ENCODE measurements at places on chromosomes 1 and 21.

- DNase-seq, result no peak
These were observed 11.0 kb upstream of the ZFP69B start for GRCh38 chr1:40439247-40439646.

GRCh38 chr21:36491209-36491910 is 11.4 kb upstream of the CLDN14 start:
- DNase-seq, result peak; percentile 78

- DNase-seq, result no peak
These were observed 3.3 kb downstream of the CD46 start for GRCh38 chr1:207754974-207755700.

DNA sequence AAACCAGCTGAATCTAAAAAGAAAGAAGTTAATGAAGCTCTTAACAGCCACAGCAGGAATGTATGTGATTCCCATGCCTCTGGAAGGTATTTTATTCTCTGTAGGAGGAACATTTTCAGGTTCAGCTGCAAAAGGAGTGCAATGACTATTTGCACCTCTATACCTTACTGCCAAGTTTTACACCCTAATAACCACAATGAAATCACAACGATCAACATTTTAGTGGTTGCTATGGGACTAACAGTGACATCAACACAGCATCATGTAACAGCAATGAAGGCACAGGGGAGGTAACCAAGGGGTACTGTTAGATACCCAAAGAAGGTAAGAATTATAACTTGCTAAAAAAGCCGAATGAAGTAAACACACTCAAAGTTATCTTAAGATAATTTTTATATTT is 116.3 kb upstream of the HP1BP3 start:
- no peak for DNase-seq

DNA sequence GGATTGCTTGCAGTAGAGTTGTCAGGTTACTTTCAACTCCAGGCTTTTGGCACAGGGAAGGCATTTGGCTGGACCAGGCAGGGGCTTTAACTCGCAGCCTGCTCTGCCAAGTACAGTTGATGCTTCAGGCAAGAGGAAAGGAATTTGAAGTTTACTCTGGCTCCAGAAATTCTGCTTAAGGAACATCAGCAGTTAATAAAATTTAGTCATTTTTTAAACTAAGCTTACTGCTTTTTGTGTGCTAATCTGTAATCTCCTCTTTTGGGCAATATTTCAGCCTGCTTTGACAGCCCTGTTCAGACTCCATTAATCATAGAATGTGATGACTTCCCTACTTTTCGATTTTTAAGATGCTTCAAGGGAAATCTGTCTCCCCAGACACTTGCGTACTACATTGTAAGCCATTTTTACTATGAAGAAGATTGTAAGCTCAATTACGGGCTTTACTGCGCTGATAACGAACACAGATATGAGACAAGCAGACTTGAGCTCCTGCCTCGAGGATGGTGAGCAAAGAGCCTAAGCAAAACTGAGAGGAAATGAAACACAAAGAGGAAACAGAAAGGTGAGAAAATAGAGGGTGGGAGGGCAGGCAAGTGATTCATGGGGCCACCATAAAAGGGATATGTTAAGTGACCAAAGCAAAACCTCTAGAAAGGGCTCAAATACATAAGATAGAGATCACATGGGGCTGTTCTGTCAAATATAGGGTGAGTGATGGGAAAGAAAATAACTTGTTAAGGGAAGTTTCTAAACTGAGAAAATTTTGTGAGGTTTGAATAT is 76.6 kb upstream of the VAV3 start:
- DNase-seq, result no peak

DNA sequence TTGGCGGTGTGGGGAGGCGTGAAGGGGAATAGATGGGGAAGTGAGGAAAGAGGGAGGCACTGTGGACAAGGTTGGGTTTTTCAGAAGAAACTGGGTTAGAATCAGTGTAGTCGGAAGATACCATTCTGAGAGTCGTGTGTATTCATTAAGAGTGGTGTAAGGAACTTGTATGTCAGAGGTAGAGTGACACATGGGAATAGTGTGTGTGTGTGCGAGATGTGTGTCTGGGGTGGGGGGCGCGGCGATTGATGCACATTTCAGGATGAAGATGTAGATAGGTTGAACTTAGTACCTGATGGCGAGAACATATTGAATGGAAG is 878 bp downstream of the SMG7 start:
- no peak for DNase-seq

DNA sequence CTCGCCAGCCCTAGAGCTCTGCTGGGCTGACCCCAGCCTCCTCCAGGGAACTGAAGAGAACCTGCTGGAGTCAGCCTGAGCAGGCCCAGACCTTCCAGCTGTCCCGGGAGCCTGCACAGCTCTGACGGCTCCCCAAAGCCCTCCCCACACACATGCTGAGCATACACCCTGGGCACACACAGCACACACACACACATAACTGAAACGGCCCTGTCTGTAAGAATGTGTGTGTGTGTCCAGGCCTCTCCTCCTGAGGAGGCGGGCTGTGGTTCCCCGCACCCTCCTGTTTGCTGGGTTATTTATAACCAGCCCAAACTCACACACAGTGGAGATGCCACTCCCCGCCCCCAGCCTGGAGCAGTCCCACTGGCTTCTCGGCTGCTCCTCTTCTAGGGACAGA is 20.2 kb downstream of the SDC3 start:
- DNase-seq, result no peak

GRCh38 chr1:228148935-228149405 is 760 bp upstream of the GJC2 start:
- no peak for DNase-seq

DNA sequence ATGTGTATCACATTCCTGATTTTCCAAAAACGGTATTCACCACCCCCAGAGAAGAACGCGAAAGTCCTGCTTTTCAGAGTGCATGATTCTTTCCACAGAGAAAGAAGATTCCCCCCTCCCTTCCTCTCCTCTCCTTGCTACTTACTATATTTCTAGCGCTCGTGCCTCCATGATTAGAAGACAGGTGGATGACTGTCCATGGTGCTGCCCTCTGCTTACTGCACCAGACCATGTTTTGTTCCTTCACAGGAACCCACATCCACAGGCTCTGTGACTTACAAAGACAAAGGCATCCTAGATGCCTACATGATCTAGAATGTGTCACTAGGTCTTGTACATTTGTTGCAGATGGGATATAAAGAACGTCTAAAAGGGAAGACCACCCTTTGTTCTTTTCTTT is 49.1 kb upstream of the ZNF648 start:
- DNase-seq, result no peak

DNA sequence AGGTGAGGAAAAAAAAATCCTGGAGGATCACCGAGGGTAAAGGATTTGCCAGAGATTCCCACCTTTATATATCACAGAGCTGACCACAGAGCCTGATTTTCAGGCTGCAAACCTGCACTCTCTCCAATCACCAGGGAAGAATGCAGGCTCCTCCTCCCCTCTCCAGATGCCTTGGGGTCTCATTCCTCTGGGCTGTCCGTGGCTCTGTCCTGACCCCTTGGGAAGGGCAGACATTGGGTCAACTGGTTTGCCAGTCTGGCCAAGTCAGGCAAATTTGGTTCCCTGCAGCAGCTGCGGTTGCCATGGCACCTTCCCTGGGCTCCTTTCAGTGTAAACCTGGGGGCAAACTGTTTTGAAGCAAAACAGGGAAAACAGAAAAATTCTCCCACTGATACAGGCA is 11.6 kb upstream of the OPRD1 start:
- no peak for DNase-seq

DNA sequence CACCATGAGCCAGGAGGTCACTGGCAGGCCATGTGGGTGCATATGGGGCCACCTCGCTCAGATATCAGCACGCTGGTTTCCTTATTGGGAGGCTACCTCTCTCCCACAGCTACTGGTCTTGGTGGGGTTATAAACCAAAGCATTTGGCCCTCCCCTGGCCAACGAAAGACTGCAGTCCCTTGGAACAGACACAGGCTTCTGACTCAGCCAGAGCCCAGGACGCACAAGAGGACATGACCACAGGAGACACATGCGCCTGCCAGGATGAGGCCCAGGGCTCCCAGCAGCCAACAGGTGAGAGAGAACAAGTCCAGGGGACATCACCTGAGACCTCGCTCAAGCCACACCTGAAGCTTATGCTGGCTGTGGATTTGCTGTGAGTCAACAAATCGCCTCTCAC is 13.8 kb downstream of the NPHP4 start:
- DNase-seq, result no peak

GRCh38 chr1:154441241-154441888 is 36.2 kb downstream of the IL6R start:
- no peak for DNase-seq

GRCh38 chr21:33789697-33790096 is 125.9 kb downstream of the ATP5PO start:
- DNase-seq, result no peak

GRCh38 chr1:15810073-15810472 is 2.6 kb upstream of the UQCRHL start:
- DNase-seq, result no peak

DNA sequence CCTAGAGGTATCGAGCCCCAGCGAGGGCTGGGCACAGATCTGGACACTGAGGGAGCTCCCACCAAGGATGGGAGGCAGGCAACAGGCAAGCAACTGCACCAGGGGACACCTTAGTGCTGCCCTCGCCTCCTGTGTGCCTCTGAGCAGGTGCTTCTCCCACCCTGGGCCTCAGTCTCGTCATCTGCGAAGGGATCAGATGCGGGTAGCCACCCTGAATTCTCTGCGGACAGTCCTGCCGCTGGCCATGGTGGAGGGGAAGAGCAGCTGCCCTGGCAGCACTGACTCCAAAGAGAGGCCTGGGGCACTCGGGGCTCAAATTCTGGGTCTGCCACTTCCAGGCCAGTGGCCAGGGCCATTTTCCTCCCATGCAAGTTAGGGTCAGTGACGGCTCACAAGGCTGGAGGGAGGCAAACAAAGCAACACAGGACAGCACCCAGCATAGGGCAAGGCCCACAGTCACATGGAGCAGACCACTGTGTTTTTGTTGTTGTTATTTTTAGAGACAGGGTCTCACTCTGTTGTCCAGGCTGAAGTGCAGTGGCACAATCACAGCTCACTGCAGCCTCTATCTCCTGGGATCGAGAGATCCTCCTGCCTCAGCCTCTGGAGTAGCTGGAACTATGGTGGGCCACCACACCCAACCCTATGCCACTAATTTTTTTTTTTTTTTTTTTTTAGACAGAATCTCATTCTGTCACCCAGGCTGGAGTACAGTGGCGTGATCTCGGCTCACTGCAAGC is 7.1 kb upstream of the SDC3 start:
- no peak for DNase-seq

DNA sequence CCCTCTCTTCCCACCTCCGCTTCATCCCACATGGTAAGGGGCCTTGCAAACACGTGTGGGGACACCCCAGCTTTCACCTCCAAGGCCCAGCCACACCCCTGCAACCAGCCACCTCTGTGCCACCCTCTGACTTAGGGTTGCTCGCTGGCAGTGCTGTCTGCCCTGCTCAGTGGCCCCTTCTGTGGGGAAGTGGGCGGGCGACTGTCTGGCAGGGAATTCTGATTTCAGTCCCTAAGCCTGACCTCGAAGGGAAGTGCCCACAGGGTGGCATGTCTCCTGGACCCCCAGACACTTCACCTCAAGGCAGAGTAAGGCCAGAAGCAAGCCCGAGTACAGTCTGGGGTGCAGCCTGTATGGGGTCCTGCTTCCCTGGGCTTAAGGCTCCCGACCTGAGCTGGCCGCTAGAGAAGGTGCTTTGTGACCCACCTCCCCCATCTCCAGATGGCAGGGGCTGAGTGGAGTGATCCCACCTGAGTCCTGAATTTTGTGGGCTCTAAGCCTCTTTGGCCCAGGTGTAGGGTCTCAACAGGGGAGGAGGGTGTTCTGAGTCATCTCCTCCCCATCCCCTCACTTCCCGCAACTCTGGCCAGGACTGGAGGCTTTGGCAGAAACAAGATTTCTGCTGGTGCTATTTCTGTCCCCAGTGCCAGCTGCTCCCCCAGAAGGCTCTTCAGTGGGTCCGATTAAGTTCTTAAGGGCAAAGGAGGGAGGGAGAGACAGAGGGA is 7.0 kb downstream of the RD3 start:
- DNase-seq, result no peak

DNA sequence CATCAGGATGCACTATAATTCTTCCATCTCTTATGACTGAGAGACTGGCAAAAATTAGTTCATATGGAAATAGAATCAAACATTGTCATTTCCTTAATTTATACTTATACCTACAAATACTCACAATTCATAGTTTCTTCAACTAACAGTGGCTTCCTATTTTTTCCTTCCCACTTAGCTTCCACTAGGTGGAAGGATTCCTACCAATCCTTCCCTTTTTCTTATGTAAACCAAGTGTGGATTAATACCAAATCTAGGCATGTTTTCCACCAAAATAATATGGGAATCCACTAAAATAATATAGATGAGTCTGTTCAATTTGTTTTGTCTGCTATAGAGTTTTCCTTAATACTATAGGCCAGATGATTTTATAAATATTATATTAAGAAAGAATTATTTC is 1537.1 kb downstream of the PLA2G4A start:
- no peak for DNase-seq

DNA sequence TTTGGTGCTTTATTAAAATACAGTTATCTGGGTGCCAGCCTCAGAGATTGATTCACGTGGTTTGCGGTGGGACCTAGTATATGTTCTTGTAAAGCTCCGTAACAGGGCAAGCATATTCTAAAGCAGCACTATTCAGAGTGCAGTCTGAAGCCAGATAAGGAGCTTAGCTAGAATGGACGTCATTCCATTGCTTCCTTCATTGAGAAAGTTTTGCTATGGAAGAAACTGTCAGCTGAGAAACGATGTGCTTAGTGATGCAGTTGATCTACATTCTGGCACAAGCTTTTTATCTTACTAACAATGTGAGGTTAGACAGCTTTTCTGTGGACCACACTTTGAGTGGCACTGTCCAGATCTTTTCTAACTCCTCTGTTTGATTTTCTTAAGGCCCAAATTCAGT is 26.2 kb downstream of the SLC44A3 start:
- no peak for DNase-seq

DNA sequence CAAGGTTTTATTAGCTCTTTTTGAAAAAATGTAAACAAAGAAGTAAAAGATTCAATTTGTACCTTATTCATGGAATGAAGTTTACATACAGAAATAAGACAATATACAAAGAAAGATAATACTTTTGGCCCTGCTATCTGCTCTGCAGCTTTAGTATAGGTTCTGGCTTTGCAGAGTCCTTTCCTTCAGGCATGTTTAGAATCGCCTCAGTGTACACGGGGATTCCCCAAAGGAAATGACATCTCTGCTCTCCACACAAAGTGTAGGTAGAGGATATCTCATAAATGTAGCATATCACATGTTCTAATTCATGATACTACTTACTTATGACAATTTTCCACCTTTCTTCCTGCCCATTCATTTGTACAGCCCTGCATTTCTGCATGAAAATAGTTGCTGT is 222.6 kb upstream of the DPYD start:
- no peak for DNase-seq

GRCh38 chr1:36304970-36305914 is 926 bp upstream of the SH3D21 start:
- DNase-seq, result no peak

GRCh38 chr1:10074059-10074851 is 41.5 kb downstream of the UBE4B start:
- DNase-seq, result no peak

GRCh38 chr21:14763695-14764064 is 217.6 kb upstream of the SAMSN1 start:
- no peak for DNase-seq

GRCh38 chr1:94989911-94990473 is 63.1 kb upstream of the CNN3 start:
- no peak for DNase-seq

- DNase-seq, result no peak
These were observed 368.8 kb upstream of the TMPRSS15 start for GRCh38 chr21:18772404-18772803.

- DNase-seq, result no peak
These were observed 678.7 kb downstream of the MATN1 start for GRCh38 chr1:30044656-30045144.

- DNase-seq, result peak; percentile 51
These were observed 199.4 kb upstream of the DAB1 start for GRCh38 chr1:57623039-57623790.

Measured in SK-N-MC (cell line).